ENCODE measurements at places on chromosomes 12 and 14. TPM values are rescaled to one million over a fixed set of nuclear protein-coding genes. Genes with fewer than 3 reads are reported as not detected.
A peak's percentile ranks its signal among the peaks of the same experiment; 100 is the strongest.

GRCh38 chr12:111359914-111360276 lies 9.0 kb downstream of the PHETA1 start:
- DNase-seq, result no peak

- DNase-seq, result no peak
Measured at GRCh38 chr14:41360126-41360525, 246.6 kb upstream of the LRFN5 start.

GRCh38 chr12:40691913-40692764 lies at the start of gene CNTN1:
Gene CNTN1, plus strand, starts transcription at chr12:40692439.
- no peak for DNase-seq

DNA sequence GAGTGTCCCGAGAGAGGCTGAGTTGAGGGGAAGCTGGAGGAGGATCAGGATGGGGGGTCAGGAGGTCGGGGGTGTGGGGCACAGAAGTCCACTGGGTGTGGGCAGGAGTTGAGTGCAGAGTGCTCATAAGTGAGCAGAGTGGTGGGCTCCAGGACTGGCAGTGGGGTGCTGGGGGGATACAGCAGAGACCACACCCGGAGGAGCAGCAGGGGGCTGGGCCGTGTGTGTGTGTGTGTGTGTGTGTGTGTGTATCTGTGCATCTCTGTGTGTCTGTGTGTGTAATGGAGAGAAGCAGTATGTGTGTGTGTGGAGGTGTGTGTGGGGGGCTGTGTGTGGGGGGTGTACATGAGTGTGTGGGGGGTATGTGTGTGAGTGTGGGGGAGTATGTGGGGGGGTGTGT lies 4.9 kb upstream of the NUDT14 start:
- DNase-seq, result no peak

DNA sequence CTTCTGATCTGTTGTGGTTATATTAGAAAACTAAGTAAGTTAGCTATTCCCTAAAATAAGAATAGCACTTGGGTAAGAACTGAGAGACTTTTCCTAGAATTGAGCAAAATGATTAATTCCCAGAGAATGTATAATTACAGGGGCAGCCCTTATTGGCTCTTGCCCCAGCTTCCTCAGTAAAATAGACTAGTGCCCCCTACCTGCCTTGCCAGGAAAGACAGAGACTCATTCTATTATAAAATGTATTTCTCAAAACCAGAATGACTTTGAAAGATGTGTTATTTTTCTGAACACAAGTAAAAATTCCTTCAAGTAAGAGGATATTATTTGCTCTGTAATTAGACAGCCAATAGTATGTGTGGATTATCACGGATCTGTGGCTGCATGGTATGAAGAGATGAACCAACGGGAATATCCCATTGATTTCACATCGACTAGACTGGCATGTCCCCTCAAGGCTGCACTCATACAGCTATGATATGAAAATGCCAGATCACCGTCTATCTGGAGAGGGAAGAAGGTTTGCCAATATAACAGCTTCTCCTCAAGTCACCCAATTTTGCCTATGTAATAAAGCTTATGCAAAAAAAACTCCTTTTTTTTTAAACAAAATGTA lies 7.4 kb upstream of the GLRX5 start:
- DNase-seq, result peak; percentile 84

DNA sequence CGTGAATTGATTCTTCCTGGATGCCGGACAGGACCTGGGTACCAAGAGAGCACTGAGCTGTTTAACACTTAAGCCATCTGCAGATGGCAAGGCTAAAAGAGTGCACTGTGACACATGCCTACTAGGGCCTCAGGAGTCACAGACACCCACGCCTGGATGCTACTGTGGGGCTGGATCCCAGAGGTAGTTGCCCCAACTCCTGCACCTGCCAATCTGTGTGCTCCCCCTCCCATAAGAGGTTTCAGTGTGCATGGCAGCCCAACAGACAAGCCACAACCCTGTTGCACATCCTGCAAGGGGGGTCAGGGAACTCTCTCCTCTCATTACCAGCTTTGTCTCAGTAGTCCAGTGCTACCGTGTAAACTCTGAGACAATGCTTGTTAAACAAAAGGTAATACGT lies 169.0 kb downstream of the CEP128 start:
- no peak for DNase-seq

- DNase-seq, result no peak
Measured at GRCh38 chr12:10030446-10030845, at the start of gene CLEC9A. Gene CLEC9A, plus strand, starts transcription at chr12:10030682. Its CDS starts 22,006 bp downstream, at chr12:10052688.

- DNase-seq, result peak; percentile 38
Measured at GRCh38 chr12:92827836-92828431, 101.2 kb downstream of the EEA1 start.

- DNase-seq, result no peak
Measured at GRCh38 chr14:22660654-22661053, 16.5 kb upstream of the OR6J1 start.

GRCh38 chr14:76348898-76349297 lies 27.0 kb upstream of the ESRRB start:
- DNase-seq, result peak; percentile 86

- DNase-seq, result no peak
Measured at GRCh38 chr12:71139153-71139735, 18.6 kb downstream of the TSPAN8 start.

The RHOJ gene
- 6.6 TPM for total RNA-seq

The CDKN3 gene
- total RNA-seq, result 53.9 TPM

The PLEKHD1 gene
- not detected for total RNA-seq

The HHIPL1 gene
- total RNA-seq, result 3.0 TPM

All from HFFc6 (cell line).